ENCODE measurements at places on chromosomes 11 and 22. TPM values are rescaled to one million over a fixed set of nuclear protein-coding genes. Genes with fewer than 3 reads are reported as not detected.

TMEM80 gene
- polyA plus RNA-seq, result 21.7 TPM

ZNF280A gene
- polyA plus RNA-seq, result not detected

SHANK2 gene
- polyA plus RNA-seq, result 0.37 TPM

RFPL1 gene
- not detected for polyA plus RNA-seq

OR9G4 gene
- not detected for polyA plus RNA-seq

MGAT3 gene
- 0.66 TPM for polyA plus RNA-seq

ADSL gene
- 119 TPM for polyA plus RNA-seq

MS4A6E gene
- polyA plus RNA-seq, result not detected

RIMBP3C gene
- 0.06 TPM for polyA plus RNA-seq

GAL gene
- 2.8 TPM for polyA plus RNA-seq

HORMAD2 gene
- polyA plus RNA-seq, result not detected

THY1 gene
- 1,905 TPM for polyA plus RNA-seq

GALNT18 gene
- 2.3 TPM for polyA plus RNA-seq

C11orf97 gene
- not detected for polyA plus RNA-seq

FAM83F gene
- not detected for polyA plus RNA-seq

ATL3 gene
- polyA plus RNA-seq, result 64.8 TPM

ZFP91 gene
- 33.5 TPM for polyA plus RNA-seq

MCHR1 gene
- polyA plus RNA-seq, result 0.64 TPM

GPR83 gene
- polyA plus RNA-seq, result 0.04 TPM

TCF20 gene
- polyA plus RNA-seq, result 19.1 TPM

PCNX3 gene
- polyA plus RNA-seq, result 9.8 TPM

LRFN4 gene
- polyA plus RNA-seq, result 15.8 TPM

SLC22A8 gene
- polyA plus RNA-seq, result not detected

OR8G5 gene
- polyA plus RNA-seq, result not detected

OR5A1 gene
- not detected for polyA plus RNA-seq

NLRP6 gene
- not detected for polyA plus RNA-seq

CBLIF gene
- not detected for polyA plus RNA-seq

KCNQ1OT1 gene
- polyA plus RNA-seq, result 0.18 TPM

APBB1 gene
- polyA plus RNA-seq, result 39.5 TPM

OR52H1 gene
- not detected for polyA plus RNA-seq

TMEM86A gene
- polyA plus RNA-seq, result 0.71 TPM

DCHS1 gene
- polyA plus RNA-seq, result 7.3 TPM

C11orf91 gene
- polyA plus RNA-seq, result not detected

RAB38 gene
- polyA plus RNA-seq, result 6.9 TPM

APOBEC3G gene
- 7.3 TPM for polyA plus RNA-seq

FOLH1 gene
- polyA plus RNA-seq, result not detected

Measured in BJ (cell line).